G401 (cell line): ENCODE measurements at places on chromosomes 11 and 22. TPM values are rescaled to one million over a fixed set of nuclear protein-coding genes. Genes with fewer than 3 reads are reported as not detected.

DNA sequence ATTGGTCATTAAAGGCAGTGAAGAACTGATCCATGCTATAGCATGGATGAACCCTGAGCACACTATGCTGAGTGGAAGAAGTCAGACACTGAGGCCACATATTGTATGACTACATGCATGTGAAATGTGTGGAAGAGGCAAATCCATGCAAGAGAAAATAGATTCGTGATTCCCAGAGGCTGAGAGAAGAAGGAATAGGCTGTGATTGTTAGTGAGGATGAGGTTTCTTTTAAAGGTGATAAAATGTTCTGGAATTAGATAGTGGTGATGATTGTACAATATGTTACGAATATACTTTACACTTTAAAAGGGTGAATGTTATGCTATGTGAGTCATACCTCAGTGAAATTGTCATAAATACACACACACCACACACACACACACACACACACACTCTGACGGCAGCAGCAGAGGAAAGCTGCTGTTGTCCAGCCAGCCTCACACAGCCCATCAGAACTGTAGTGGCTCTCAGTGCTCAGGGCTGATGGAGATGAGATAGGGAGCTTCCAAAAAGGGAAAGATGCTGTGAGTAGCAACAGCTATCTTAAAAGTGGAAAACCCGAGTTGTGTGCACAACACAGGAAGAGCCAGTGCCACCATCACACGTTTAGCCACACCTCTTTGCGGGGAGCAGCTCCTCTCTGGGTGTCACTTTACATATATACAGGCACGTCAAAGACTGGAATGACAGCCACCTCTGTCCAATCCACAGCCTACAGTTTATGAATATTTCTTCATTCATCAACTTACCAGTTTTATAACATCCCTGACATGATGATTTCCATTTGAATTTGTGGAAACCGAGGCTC is 153.0 kb downstream of the SPATA19 start:
- no peak for DNase-seq

GRCh38 chr11:116199182-116199581 is 573.6 kb downstream of the BUD13 start:
- DNase-seq = no peak

DNA sequence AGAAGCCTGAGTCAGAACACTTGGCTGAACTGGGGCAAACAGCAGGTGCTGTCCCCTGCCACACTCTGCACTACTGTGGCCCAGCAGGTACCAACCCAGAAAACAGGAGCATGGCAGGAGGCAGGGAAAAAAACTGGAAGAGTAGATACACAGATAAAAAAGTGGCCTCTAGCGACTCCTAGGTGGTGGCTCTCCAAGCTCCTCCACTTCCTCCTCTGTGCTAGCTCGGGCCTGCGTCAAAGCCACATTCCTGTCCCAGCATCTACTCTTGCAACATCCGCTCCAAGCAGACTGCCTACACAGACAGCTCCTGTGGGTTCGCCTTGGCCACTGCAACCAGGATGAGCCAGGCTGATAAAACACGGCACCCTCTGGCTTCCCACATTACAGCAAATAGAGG is 6.9 kb downstream of the OR8B12 start:
- DNase-seq = no peak

GRCh38 chr11:64101461-64101860 is 64.5 kb downstream of the MACROD1 start:
- DNase-seq = peak; percentile 55

GRCh38 chr11:134248910-134249480 is 4.2 kb downstream of the THYN1 start:
- no peak for DNase-seq

- DNase-seq = no peak
Measured at GRCh38 chr11:40291329-40291728, 1168.1 kb downstream of the LRRC4C start.

DNA sequence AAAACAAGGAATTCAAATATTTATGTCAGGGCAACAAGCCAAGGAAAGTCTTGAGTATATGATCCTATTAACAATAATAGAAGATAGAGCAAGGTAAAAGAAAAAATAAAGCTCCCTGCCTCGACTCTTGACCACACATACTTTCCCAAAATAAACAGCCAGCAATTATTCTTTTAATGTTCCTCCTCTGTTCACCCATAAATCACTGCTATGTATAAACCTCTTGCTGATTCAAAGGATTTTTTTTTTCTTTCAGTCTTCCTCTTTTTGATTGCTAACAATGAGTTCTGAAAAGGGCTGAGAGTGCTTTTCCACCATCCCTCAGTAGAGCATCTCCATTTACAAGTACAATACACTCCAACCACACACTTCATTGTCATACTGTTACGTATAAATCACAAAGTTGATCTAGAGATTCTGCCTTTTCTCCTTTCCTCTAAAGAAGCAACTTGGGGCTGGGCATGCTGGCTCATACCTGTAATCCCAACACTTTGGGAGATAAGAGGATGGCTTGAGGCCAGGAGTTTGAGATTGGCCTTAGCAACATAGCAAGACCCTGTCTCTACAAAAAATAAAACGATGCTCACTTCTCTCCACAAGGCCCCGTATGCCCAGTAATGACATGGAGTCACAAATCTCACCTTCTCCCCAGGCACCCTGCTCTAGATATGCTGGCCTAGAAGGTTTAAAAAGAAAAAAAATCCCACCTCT is 24.0 kb downstream of the RAB30 start:
- no peak for DNase-seq

DNA sequence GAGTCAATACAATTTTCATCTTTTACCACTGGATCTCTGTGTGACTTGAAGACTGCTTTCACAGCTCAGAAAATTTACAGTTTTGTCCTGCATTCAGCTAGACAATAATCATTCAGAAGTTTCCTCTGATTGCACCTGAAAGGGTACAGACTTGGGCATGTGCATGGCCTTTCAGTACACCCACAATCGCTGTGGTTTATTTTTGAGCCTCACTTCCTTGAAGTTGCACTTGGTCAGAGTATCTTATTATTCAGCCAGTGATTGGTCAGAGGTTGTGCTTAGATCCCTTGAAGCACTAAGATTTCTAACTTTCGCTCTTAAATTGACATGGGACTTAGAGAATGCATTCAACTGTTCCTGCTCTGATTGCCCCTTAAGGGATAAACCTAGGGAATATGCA is 508.2 kb downstream of the FAM181B start:
- no peak for DNase-seq

DNA sequence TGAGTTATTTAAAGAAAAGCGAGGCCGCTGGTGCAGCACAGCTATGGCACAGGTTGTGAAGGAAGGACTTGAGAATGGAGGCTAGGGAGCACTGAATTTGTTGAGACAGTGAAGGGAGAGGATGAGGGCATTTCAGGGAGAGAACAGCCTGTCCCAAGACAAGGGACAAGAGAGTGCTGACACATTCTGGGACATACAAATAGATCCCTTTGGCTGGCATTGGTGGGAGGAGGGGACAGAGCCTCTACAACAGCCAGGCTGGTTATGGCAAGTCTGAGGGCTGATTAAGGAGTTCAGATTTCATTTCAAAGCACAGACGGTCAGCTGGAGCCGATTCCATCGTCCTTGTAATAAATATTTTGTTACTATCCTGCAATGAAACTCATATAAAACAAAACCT is 1.7 kb upstream of the SLC29A2 start:
- peak; percentile 50 for DNase-seq

- no peak for DNase-seq
Measured at GRCh38 chr11:12882670-12883069, 126.4 kb upstream of the RASSF10 start.

GRCh38 chr11:120248551-120249278 is 8.8 kb downstream of the POU2F3 start:
- DNase-seq = no peak

DNA sequence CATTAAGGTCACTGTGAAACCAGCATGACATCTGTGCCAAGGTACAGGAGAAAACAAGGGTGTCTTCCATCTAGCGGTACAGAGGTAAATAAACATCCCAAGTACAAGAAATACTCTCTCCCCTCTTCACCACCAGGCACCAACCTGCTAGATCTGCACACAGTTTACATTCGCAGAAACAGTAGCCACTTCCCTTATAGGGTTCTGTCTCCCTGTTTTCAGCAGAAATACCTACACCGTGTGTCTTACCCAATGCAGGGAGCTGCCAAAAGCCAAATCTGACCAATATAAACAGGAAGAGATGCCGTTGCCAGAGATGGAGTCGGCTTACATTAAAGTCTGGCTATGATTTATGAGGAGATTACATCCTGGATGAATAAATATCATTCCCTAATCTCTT is 1.2 kb downstream of the SCN4B start:
- peak; percentile 70 for DNase-seq

GRCh38 chr11:10487002-10487647 is 32.1 kb downstream of the AMPD3 start:
- no peak for DNase-seq

- DNase-seq = no peak
Measured at GRCh38 chr11:127042445-127042844, 41.9 kb upstream of the KIRREL3 start.

DNA sequence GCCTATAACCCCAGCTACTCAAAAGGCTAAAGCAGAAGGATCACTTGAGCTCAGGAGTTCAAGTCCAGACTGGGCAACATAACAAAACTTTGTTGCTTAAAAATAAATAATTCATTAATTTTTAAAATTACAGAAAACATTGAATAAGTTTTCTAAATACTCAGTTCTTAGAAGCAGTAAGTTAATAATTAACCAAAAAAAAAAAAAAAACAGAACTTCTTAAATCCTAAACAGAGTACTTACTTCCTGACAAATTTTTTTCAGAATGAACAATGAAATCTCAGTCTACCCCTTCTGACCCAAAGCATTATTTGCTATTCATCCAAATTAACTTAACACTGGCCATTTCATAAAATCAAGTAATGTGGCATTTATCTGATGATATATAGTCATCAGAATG is 65.4 kb upstream of the ARHGAP32 start:
- no peak for DNase-seq

DNA sequence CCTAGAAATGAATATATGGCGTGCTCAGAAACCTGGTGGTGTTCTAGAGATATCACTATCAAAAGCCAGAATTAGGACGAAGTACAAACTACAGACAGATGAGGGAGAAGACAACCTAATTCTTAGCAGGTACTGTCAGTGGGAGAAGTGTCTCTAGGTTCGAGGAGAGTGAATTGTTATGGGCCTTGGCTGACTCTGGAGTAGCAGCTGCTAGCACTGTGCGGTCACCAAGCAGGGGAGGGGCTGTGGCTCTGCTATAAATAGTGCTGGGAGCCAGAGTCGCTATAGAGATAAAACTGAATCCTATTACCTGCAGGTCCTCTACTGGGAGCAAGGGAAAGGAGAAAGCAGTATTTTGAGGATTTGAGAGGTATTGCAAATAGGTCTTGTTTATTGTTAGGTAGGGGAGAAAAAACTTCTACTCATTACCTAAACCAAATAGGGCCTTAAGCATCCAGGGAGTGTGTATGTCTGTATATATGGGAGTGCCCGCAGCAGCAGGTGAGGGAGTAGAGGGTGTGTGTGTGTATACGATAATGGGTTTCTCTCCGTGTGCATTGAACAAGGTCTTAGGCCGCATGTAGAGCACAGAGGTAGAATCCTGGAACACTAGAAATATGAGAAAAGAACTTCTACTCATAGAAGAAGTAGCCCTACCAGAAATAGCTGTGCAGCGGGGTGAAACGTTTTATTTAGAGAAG is 2.2 kb downstream of the MADD start:
- peak; percentile 93 for DNase-seq

DNA sequence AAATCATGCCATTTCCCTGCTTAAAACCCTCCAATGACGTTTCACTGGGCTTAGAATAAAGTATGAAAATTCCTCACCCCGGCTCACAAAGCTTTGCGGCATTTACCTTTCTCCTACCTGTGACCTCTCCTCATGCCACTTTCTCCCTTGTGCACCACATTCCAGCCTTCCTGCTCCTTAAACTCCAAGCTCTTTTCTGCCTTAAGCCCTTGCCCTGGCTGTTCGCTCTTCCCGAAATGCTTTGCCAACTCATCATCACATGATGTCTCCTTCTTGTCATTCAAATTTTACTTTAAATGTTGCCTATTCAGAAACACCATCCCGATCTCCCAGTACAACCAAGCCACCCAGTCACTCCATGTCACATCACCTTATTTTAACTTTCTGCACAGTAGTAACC is 2.0 kb downstream of the PLEKHA7 start:
- no peak for DNase-seq

DNA sequence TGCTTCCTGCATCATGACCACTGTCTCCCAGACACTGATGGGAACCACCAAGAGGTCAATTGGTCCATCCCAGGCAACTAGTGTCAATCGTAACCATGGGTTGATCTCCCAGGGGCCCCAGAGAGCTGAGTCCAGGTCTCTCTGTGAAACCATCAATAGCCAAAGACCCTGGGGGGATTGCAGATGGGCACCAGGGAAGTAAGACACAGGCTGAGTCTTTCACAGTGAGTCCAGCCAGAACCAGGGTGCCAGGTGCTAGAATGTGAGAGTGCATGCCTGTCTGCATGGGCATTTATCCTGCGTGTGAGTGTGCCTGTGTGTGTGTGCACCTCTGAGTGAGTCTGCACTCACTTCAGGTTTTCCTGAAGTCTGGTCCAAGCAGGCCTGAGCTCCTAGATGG is 45.3 kb upstream of the TTC12 start:
- DNase-seq = no peak

- peak; percentile 76 for DNase-seq
Measured at GRCh38 chr22:49799431-49800075, 28.1 kb downstream of the BRD1 start.

GRCh38 chr11:57244911-57245310 is 7.9 kb upstream of the APLNR start:
- DNase-seq = no peak

DNA sequence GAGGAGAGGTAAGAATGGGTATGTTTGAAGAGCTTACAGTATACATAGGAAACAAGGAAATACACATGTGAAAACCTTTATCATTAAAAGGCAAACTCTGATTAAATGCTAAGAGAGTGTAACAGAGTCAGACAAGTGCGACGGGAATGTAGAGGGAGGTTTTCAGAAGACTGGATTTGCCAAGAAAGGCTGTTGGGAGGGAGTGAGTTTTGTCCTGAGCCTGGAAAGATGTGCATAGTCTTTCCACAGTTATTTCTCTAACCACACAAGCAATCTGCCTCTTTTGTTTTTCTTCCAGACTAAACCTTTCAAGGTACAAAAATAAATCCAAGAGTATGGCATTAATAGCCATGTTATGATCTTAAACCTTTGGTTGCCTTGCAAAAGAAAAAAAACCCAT is 170.9 kb downstream of the KIRREL3 start:
- DNase-seq = no peak

GRCh38 chr11:1738380-1738779 is 12.0 kb downstream of the IFITM10 start:
- DNase-seq = no peak

GRCh38 chr11:10355257-10355661 is 50.4 kb downstream of the ADM start:
- DNase-seq = no peak

- no peak for DNase-seq
Measured at GRCh38 chr22:27149921-27150543, 492.6 kb downstream of the MIAT start.

GRCh38 chr11:10067629-10068300 is 226.3 kb downstream of the SBF2 start:
- DNase-seq = no peak

POLR3H gene
- 33.8 and 35.3 TPM in 2 replicates for total RNA-seq

C11orf16 gene
- total RNA-seq = not detected in 2 replicates

RFPL2 gene
- total RNA-seq = 0.85 and 1.8 TPM in 2 replicates

PHRF1 gene
- total RNA-seq = 34.8 and 39.3 TPM in 2 replicates

LDHAL6A gene
- total RNA-seq = not detected in 2 replicates

UBQLN3 gene
- total RNA-seq = not detected in 2 replicates

MS4A4A gene
- not detected in 2 replicates for total RNA-seq

CASP5 gene
- total RNA-seq = not detected in 2 replicates

ANKK1 gene
- not detected in 2 replicates for total RNA-seq

HEPN1 gene
- not detected in 2 replicates for total RNA-seq
